Activated naive CD8-positive, alpha-beta T cell treated with anti-CD3 and anti-CD28 coated beads for 36 hours (primary cell): ENCODE measurements at places on chromosomes 2 and 18. TPM values are rescaled to one million over a fixed set of nuclear protein-coding genes. Genes with fewer than 3 reads are reported as not detected.

The PER2 gene
- total RNA-seq = 17.5 TPM

The ALPI gene
- total RNA-seq = not detected

The IL37 gene
- not detected for total RNA-seq

DNA sequence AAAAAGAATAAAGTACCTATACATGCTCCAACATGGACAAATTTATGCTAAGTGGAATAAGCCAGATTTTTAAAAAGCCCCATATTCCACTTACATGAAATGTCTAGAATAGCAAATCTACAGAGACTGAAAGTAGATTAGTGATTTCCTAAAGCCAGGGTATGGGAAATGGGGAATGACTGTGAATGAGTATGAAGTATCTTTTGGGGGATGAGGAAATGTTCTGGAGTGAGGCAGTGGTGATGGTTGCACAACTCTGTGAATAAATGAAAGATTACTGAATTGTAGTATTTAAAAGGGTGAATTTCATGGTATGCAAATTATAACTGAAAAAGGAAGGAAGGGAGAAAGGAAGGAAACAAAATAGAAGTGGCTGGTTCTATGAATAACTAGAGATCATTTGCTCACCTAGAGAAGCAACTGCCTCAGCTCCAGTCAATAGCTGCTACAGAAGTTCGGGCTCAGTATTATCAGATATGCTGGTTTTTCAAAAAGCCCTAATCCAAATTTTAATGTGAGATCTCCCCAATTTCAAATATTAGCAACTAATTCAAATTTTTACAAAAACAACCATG lies 39.3 kb downstream of the MAP3K2 start:
- H3K4me3 ChIP-seq = no peak overlapping the region
- H3K27me3 ChIP-seq = no peaks in the 10 kb centered on the region
- H3K36me3 ChIP-seq = peaks cover 14% of the 10 kb centered on the region
- H3K4me1 ChIP-seq = peaks cover 50% of the 10 kb centered on the region
- no peak for DNase-seq
